ENCODE measurements at places on chromosomes 1 and 21. TPM values are rescaled to one million over a fixed set of nuclear protein-coding genes. Genes with fewer than 3 reads are reported as not detected.

The OR2L8 gene
- total RNA-seq = not detected

The OR10X1 gene
- total RNA-seq = not detected

The ANGPTL3 gene
- total RNA-seq = 0.51 TPM

The C8B gene
- total RNA-seq = 8.4 TPM

The PROK1 gene
- not detected for total RNA-seq

The CELA2A gene
- total RNA-seq = not detected

The CYP4X1 gene
- 0.07 TPM for total RNA-seq

The SH2D5 gene
- 1.7 TPM for total RNA-seq

The KCNJ15 gene
- not detected for total RNA-seq

The S100A9 gene
- 0.31 TPM for total RNA-seq

The SON gene
- total RNA-seq = 78.3 TPM

GRCh38 chr1:95245029-95245428, 11.0 kb downstream of the RWDD3 start:
- peaks cover 32% of the 10 kb centered on the region for H3K36me3 ChIP-seq
- no peak for DNase-seq
- H3K27ac ChIP-seq = no peak overlapping the region
- H3K27me3 ChIP-seq = no peaks in the 10 kb centered on the region
- no peak overlapping the region for H3K4me3 ChIP-seq

- H3K27me3 ChIP-seq = no peaks in the 10 kb centered on the region
- H3K36me3 ChIP-seq = no peaks in the 10 kb centered on the region
- H3K27ac ChIP-seq = no peak overlapping the region
Observed at GRCh38 chr1:163604896-163605295, 283.1 kb downstream of the NUF2 start.

- H3K4me1 ChIP-seq = no peaks in the 10 kb centered on the region
- H3K27ac ChIP-seq = no peak overlapping the region
- H3K36me3 ChIP-seq = no peaks in the 10 kb centered on the region
- no peaks in the 10 kb centered on the region for H3K27me3 ChIP-seq
- no peak overlapping the region for H3K4me3 ChIP-seq
Observed at GRCh38 chr1:68359045-68359444, 90.7 kb downstream of the RPE65 start.

DNA sequence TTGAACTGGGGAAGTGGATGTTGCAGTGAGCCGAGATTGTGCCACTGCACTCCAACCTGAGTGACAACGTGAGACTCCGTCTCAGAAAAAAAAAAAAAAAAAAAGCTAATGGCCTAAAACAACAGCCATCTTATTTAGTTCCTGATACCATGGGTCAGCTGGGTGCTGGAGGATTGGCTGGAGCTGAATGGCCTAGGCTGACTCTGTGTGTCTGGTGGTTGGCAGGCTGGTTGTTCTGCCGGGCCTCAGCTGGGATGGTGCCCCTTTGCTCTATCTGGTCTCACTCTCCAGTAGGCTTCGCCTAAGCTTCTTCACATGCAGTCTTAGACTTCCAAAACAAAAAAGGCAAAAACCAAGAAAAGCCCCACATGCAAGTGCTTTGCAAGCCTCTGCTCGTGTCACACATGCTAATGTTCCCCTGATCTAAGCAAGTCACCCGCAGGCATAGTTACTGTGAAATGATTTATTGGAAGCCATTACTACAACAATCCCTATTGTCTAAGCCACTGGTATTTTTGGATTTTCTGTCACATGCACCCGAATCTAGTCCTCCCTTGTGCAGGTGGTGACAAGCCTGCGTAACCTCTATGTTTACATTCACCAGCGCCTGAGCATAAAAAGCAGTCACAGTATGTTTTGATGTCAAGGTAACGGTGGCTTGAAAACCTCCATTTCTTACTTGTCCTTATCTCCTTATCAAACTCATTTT, 39.6 kb upstream of the KANK4 start:
- peaks cover 27% of the 10 kb centered on the region for H3K4me1 ChIP-seq
- H3K36me3 ChIP-seq = no peaks in the 10 kb centered on the region
- no peak overlapping the region for H3K27ac ChIP-seq
- H3K4me3 ChIP-seq = no peak overlapping the region

GRCh38 chr1:223654083-223654482, 11.4 kb downstream of the CAPN8 start:
- H3K27me3 ChIP-seq = no peaks in the 10 kb centered on the region
- H3K4me1 ChIP-seq = peaks cover 15% of the 10 kb centered on the region
- peak; percentile 13 for DNase-seq
- no peaks in the 10 kb centered on the region for H3K36me3 ChIP-seq
- no peak overlapping the region for H3K27ac ChIP-seq

DNA sequence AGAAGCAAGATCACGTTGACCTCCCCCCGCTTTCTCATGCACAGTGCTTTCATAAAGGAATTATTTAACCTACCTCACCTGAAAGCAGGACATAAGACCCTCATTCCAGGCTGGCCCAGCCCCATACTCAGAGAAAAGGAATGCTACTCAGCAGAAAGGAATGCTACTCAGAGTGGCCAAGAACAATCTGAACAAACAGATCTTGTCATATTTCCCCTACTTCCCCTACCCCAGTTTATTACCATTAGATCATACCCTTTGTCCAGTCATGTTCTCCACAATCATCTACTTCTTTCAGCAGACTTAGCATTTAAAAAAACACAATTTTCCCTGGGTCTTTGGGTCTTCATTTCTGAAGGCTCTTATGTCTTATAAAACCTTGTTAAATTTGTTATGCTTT, 89.8 kb downstream of the SLC16A1 start:
- H3K27me3 ChIP-seq = no peaks in the 10 kb centered on the region
- H3K4me1 ChIP-seq = no peaks in the 10 kb centered on the region
- H3K4me3 ChIP-seq = no peak overlapping the region
- no peaks in the 10 kb centered on the region for H3K36me3 ChIP-seq
- H3K27ac ChIP-seq = no peak overlapping the region
- no peak for DNase-seq

DNA sequence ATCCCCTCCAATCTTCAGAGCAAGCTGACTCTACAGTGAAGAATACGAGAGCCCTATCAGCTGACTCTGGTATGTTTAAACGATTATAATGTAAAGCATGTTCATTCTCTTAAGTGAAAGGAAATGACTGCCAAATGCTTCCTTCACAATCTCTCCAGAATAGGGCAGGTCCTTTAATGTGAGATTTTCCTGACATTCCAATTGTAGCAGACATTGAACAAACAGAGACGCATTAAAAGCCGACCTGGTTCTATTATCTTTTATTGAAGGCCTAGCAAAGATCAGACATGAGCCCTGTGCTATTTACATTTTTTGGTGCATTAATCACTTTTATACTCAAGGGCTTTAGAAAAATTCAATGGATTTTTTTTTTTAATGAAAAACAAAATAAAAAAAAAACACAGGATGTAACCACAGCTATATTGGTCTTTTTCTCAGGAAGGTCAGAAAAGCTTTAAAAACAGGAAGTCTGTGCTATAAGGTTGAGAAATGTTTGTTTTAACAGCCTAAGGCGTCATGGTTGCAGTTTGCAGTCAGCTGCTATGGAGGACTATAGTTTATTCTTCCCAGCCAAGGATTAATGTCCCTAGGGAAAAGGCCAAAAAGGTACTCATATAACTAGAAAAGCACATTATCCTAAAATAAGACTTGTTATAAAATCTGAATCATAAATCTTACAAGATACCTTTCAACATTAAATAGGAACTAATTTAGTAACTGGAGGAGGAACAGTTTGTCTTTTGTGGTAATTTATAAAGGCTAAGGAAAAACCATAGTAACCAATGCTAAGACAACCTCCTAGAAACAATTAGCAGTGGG, 104.8 kb downstream of the RERE start:
- peak overlapping the region; percentile 39 for H3K4me3 ChIP-seq
- DNase-seq = peak; percentile 87
- H3K4me1 ChIP-seq = peaks cover 90% of the 10 kb centered on the region

DNA sequence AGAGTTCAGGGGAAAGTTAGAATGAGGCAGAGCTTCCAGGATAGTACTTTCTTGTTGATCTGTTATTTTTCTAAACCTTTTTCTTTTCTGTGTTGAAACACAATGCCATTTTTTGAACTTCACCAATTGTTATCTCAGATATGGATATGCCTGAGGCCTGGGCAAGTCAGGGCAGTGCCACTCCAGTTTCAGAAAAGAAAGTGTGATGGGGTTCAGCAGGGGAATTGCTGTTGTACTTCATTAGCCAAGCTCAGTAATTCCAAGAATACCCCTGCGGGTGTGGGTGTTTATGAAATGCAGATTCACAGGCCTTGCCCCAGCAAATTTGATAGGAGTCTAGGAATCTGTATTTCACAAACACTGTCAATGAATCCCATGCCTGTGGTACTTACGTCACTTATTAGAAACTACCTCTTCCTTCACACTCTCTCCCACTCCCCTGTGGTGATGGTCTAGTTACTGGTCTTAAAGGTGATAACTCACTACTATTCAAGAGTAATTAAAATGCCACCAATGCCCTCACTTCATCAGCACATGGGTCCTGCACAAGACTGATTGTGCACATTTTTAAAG, 142.3 kb downstream of the PBX1 start:
- H3K27ac ChIP-seq = no peak overlapping the region
- H3K36me3 ChIP-seq = no peaks in the 10 kb centered on the region
- no peak overlapping the region for H3K4me3 ChIP-seq
- no peaks in the 10 kb centered on the region for H3K4me1 ChIP-seq
- no peak for DNase-seq

GRCh38 chr1:107138166-107138565, 2.7 kb upstream of the NTNG1 start:
- H3K27me3 ChIP-seq = peaks cover 28% of the 10 kb centered on the region
- H3K4me3 ChIP-seq = no peak overlapping the region
- H3K4me1 ChIP-seq = 0 out of 2 replicates have a peak, but pooled peaks cover 5% of the 10 kb centered on the region

- peaks cover 38% of the 10 kb centered on the region for H3K27me3 ChIP-seq
- H3K4me1 ChIP-seq = no peaks in the 10 kb centered on the region
- H3K36me3 ChIP-seq = no peaks in the 10 kb centered on the region
- no peak overlapping the region for H3K4me3 ChIP-seq
- no peak overlapping the region for H3K27ac ChIP-seq
- DNase-seq = peak; percentile 39
Observed at GRCh38 chr1:201376464-201377374, 761 bp downstream of the TNNT2 start.

DNA sequence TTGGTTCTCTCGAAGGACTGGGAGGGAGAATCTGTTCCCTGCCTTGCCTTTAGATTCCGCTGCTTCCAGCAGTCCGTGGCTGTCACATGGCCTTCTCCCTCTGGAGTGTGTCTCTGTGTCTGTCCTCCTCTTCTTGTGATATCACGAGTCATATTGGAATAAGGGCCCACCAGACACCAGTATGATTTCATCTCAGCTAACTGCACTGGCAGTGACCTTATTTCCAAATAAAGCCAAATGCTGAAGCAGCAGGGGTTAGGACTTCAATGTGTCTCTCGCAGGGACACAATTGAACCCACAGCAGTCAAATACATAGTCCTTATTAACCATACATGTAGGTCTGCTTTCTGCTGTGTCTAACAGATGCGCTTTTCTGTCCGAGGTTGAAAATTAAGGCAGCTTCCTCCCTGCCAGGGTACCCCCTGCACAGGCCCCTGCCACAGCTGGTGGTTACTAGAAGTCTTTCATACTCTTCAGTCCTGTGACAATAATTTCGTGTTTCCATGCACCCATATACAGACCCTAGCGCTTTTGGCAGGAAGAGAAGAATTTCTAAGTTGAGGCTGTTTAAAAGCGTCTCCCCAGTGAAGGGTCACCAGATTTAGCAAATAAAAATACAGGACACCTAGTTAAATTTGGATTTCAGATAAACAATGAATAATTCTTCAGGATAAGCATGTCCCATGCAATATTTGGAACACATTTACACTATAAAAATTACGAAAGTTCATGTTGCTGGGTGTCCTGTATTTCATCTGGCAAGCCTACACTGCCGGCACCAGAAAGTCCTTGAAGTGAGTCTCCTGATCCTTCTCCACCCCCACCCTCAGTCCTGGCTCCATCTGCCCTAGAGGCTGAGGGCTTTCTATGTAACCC, 182.1 kb downstream of the ETS2 start:
- no peak overlapping the region for H3K4me3 ChIP-seq
- H3K27ac ChIP-seq = no peak overlapping the region
- DNase-seq = no peak
- H3K4me1 ChIP-seq = peaks cover 82% of the 10 kb centered on the region

DNA sequence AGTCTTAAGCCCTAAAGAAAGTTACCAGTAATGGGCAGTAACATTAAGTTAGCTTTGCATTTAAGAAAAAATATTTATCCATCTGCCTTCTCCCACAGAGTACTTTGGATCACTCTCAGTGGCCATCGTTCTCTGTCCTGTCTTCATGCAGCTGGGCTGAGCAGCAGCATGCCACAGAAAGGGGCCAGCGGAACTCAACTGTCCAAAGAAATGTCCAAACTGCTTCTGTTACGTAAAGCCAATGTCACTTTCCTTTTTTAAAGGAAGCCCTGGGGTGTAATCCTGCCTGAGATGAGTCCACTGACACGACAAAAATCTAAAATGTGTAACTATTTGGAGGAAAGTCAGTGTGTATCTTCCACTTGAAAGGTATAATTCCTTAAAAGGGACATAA, 291.6 kb downstream of the SMYD3 start:
- H3K4me1 ChIP-seq = peaks cover 31% of the 10 kb centered on the region
- H3K36me3 ChIP-seq = no peaks in the 10 kb centered on the region
- no peak overlapping the region for H3K27ac ChIP-seq
- no peaks in the 10 kb centered on the region for H3K27me3 ChIP-seq
- DNase-seq = no peak

DNA sequence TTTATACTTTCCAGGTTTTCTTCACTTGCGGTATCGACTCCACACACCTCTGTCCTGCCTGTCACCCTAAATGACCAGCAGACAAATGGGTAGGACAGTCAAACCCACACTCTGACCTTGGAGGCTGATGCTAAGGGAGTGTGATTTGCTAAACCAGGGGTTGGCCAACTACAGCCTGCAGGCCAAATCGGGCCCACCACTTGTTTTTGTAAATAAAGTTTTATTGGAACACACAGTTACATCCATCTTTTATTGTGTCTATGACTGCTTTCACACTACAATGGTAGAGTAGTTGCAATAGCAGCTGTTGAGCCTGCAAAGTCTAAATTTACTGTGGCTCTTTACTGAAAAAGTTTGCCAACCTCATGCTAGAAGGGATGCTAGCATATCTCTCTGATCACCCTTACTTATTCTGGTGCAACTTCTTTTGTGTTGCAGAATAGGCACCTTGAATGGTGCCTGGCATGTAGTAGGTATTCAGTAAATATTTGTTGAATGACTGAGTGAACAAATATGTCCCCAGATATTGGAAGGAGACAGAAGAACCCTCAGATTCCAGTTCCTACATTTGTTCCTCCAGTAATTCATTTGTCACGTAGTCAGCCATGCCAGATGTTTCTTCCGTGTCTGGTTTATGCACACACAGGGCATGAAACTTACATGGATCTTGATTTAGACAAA, 18.6 kb downstream of the IFNGR2 start:
- H3K36me3 ChIP-seq = peaks cover 15% of the 10 kb centered on the region
- no peak overlapping the region for H3K4me3 ChIP-seq
- H3K27me3 ChIP-seq = no peaks in the 10 kb centered on the region
- peak; percentile 42 for DNase-seq

GRCh38 chr1:181425566-181425965, 57.8 kb upstream of the CACNA1E start:
- no peak for DNase-seq
- H3K4me1 ChIP-seq = no peaks in the 10 kb centered on the region
- H3K36me3 ChIP-seq = no peaks in the 10 kb centered on the region
- H3K4me3 ChIP-seq = no peak overlapping the region
- no peaks in the 10 kb centered on the region for H3K27me3 ChIP-seq

GRCh38 chr1:17045634-17046333, 8.0 kb downstream of the SDHB start:
- no peak overlapping the region for H3K4me3 ChIP-seq
- peak; percentile 63 for DNase-seq
- H3K36me3 ChIP-seq = peaks cover 9% of the 10 kb centered on the region
- no peak overlapping the region for H3K27ac ChIP-seq

Data from HepG2 (cell line).